ENCODE measurements at places on chromosomes 3 and 15.

DNA sequence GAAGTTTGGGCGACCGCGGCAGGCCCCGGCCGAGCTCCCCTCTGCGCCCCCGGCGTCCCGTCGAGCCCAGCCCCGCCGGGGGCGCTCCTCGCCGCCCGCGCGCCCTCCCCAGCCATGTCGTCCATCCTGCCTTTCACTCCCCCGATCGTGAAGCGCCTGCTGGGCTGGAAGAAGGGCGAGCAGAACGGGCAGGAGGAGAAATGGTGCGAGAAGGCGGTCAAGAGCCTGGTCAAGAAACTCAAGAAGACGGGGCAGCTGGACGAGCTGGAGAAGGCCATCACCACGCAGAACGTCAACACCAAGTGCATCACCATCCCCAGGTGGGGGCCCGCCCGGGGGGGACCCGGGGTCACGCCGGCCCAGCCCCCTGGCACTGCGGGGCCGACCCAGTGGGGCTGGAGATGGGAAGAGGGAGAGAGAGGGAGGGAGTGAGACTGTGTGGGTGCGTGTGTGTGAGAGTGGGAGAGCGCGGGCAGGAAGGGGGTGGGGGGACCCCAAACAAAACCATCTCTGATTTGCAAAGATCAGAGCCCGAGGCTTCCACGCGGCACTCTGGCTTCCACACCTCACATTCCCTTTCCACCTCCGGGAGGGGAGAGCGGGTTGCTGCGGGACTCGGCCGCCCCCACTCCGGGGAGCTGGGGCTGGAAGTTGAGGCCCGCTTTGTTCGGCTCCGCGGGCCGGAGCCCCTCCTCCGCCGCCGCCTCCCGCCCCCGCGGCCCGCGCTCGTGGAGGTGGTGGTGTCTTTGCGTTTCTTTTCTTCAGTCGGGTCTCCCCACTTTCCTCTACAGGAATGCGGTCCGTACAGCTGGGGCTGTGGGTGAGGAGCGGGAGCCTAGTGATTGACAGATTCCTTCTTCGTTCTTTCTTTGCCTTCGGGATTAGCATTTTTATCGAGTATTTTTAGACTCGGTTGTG, 898 bp downstream of the SMAD3 start:
- DNase-seq, result peak; percentile 52

DNA sequence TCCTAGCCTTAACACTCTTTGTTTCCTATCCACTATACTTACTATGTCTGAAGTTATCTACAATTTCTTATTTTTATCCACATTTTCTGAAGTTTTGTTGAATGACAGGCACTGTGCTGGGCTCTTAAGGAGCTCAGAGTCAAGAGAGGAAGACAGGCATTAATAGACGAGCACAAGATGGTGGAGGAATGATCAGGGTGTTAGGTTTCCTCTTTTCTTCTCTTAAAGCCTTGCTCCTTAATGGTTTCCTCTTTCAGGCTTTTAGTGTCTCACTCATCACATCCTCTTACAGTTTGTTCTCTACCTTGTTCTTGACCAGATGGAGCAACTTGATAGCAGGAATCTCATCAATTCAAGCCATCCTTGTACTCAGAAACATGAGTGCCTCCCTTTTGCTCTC, 52.9 kb upstream of the BCL6 start:
- no peak for DNase-seq

DNA sequence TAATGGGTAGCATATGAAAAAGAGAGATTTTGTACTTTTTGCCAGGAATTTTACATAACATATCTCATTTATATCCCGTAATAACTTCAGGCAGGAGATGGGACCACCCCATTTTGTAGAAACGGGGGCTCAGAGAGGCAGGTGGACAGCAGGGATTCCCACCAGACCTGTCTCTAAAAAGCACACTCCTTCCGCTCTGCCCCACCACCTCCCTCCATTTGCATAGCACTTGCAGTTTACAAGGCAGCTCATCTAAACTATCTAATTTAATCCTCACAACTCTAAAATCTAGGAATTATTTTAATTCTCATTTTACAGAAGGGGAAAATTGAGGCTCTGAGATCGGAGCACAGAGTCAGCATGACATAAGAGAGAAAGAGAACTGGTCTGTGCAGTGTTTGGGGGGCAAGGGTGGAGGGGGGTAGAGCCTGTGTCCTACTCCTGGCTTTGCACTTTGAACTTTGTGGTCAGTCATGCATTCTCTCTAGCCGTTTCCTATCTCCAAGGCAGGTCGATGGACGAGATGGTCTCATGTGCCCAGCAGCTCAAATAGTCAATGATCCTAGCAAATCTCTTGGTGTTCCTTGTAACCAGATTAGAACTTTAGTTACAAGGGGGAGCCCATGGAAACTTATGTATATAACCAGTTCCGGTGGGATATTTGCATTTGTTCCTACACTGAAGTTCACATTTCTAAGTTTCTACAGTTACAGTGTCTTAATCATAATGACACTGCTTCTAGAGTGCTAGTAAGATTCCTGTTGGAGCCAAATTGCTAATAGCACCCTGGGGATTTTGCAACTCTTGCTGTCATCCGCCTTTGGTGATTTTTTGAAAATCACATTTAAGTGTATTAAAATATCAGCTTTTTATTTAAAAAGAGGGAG, 18.6 kb downstream of the CRYGS start:
- no peak for DNase-seq

- no peak for DNase-seq
Observed at GRCh38 chr15:48458876-48459275, 127.6 kb downstream of the DUT start.

GRCh38 chr3:2950159-2950558, 160.0 kb downstream of the IL5RA start:
- no peak for DNase-seq

- DNase-seq, result no peak
Observed at GRCh38 chr3:11072631-11073030, 80.1 kb downstream of the SLC6A1 start.

DNA sequence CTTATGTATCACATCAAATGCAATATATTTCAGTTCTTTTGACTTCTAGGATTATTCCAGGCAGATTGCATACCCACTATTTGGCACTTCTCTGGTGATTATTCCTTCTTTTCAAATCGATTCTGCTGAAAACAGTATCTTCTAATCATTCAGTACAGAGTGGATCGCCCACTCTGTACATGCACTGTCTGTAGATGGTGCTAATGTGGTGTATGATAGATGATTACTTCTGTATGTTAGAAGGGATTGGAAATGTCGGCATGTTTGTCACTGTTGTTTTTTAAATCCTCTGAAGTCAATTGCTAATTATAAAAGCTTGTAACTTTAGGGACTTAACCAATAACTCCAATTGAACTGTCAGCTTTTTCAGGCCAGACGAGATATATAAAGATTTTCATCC, 642.5 kb downstream of the GRM7 start:
- no peak for DNase-seq

GRCh38 chr3:74106925-74107324, 482.2 kb upstream of the PDZRN3 start:
- no peak for DNase-seq

- no peak for DNase-seq
Observed at GRCh38 chr15:65777053-65777452, 15.0 kb downstream of the DENND4A start.

- no peak for DNase-seq
Observed at GRCh38 chr3:99684644-99685043, 46.2 kb downstream of the COL8A1 start.

GRCh38 chr3:71432044-71432975, 151.2 kb downstream of the FOXP1 start:
- DNase-seq, result no peak

GRCh38 chr3:4754180-4755086, 224.8 kb upstream of the BHLHE40 start:
- DNase-seq, result no peak

GRCh38 chr15:64355348-64355943, 527 bp downstream of the CSNK1G1 start:
- DNase-seq, result peak; percentile 46

- no peak for DNase-seq
Observed at GRCh38 chr3:110687138-110687537, 384.5 kb upstream of the NECTIN3 start.

GRCh38 chr15:80816936-80817335, 37.8 kb downstream of the CEMIP start:
- DNase-seq, result no peak

DNA sequence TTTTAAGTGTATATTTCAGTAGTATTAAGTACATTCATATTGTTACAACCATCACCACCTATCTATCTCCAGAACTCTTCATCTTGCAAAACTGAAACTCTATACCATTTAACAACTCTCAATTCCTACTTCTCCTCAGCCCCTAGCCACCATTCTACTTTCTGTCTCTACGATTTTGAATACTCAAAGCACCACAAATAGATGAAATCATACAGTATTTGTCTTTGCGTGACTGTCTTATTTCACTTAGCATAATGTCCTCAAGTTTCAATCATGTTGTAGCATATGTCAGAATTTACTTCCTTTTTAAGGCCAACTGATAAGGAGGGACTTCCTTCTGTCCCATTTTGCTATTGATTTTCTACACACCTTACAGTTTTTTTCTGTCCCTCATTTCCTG, 593.3 kb downstream of the FHIT start:
- no peak for DNase-seq

DNA sequence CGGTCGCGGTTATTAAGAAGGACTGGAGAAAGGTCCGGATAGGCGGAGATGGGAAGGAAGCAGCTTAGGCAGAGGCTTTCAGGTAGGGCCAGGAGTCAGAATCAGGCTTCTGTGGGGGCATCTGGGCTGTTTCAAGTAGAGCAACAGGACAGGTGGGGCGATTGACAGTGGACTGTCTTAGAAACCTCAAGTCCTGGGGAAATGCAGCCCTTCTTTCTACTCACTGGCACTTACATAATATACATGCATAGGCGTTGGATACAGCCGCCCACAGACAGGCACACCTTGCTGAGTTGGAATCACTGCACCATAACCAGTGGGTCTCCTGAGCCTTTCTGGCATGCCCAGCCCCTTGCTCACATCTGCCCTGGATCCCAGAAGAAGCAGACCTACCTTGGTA, 730 bp downstream of the MYD88 start:
- DNase-seq, result peak; percentile 28

- DNase-seq, result no peak
Observed at GRCh38 chr15:74402337-74402841, 31.4 kb downstream of the SEMA7A start.

DNA sequence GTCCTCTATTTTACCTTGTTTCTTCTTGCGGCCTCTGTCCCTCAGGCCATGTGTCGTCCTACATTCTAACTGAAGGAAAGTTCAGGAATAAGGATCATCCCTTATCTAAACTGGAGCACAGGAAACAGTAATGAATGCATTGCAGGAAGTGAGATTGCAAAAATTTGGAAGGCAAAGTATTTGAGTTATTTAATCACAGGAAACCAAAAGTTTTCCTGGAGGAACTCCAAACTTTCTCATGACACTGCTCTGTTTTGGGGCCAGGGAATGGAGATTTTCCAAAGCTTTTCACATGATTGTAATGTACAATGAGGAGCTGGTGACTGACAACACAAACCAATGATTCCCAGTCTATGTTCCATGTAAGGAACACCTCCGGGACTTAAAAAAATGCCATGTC, 57.8 kb upstream of the PLSCR4 start:
- DNase-seq, result peak; percentile 77

DNA sequence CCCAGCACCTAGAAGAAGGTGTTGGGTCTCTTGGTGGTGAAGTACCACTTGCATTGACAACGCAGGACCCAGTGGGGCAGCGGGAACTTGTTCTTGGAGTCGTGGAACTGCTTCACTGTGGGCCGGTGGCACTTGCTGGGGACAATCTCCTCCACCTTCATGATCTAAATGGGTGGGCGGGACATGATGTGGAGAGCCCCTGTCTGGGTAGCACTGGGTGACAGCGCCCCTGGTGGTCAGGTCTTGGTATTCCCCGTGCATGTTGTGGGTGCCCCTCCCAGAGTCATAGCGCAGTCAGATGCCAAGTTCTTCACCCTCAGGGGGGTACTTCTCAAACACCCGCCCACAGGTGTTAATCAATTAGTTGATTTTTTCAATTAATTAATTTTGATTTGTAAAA, 60.2 kb downstream of the AGBL1 start:
- DNase-seq, result no peak

GRCh38 chr15:51234176-51234927, 104.0 kb downstream of the CYP19A1 start:
- no peak for DNase-seq

- peak; percentile 21 for DNase-seq
Observed at GRCh38 chr15:55685286-55685685, 57.7 kb downstream of the PRTG start.

DNA sequence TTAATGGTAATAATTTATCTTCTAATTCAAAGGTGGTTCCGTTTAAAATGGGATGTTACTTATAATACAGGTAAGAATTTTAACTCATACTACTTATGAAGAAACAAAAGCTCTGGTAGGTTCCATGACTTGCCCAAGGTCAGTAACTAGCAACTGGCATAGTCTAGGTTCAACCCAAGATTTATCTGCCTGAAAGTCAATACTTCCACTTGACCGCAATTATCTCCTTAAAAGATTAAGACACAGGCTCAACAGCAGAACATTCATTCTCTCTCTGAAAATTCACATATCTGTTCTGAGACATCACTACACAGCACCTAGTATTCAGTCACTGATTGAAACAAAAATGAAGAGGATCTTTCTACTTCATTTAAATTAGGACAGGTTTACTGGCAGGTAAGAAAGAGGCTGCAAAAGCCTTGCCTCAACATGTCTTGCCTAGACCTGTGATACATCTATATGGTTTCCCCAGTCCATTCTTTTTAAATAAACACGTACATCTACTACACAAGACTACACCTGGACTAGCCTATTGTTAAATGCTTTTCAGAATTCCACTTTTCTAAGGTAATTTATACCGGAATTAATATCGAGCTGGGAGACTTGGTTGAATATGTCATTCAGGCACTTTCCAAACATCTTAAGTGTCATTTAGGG, 1.2 kb downstream of the CSNK1G1 start:
- no peak for DNase-seq

DNA sequence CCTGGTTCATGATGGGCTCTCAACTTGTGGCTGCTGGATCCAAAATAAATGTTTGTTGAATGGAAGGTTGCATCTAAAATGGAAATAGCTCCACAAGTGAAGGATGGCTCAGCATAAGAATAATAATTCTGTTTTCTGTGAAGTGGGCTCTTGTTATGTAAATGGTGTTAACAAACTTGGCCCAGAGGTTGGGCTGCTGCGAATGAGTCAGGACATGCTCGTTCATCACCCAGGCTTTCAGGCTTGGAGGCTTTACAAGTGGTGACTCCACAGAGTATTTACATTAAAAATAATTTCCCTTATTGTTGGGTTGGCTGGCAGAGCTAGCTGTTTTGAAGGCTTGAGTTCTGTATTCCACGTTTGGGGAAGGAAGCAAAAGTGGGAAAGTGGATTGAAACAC, 60.5 kb downstream of the ITGB5 start:
- DNase-seq, result peak; percentile 88

DNA sequence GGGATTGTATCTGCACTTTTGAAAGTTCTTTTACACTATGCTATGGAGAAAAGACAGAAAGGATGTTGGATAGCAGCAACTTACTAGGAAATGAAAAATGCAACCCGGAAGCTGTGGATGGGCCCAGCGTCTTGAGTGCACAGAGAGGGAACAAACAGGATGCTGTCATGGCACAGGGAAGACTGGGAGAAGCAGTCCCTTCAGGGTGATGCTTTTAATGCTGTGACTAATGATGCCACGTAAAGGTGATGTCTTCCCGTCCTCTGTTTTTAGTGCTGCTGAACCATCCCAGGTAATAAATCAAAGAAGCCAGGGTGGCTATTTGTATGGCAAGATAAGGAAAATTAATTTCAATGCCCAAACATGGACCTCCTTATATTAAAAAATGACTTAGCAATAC, 437.6 kb downstream of the FOXP1 start:
- no peak for DNase-seq

Measured in foreskin fibroblast (primary cell).